NCI-H524 (cell line): ENCODE measurements at places on chromosomes 12 and 14.
A peak's percentile ranks its signal among the peaks of the same experiment; 100 is the strongest.

- DNase-seq = no peak
Observed at GRCh38 chr12:116346222-116346621, 68.7 kb upstream of the MED13L start.

- DNase-seq = no peak
Observed at GRCh38 chr14:90536092-90536491, 139.3 kb downstream of the CALM1 start.

DNA sequence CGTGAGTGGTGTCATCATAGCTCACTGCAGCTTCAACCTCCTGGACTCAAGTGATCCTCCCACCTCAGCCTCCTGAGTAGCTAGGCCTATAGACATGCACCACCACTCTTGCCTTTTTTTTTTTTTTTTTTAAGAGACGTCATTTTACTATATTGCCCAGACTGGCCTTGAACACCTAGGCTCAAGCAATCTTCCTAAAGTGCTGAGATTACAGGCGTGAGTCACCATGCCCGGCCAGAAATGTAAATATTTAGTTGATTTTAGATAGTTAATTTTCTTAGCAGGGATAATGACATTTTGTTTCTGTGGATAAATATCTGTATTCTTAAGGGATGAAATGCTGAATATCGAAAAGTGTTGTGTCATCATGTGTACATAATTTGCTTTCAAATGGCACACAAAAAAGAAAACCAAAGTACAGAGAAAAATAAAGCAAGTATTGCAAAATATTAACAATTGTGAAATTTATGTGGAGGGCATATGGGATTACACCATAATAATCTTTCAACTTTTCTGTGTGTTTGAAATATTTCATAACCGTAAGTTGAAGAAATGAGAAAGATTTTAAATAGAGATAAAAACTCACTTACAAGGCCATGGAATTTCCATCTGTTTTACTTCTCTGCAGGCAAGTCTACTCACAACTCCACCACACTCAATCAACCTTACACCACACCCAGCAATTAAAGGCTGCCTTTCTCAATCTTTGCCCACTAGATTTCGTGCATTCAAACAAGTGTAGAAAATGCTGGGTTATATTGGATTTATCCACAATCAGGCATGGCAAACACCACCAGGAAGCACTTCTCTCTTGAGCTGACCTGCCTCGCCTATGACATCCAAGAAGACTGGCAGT is 93.7 kb downstream of the SPTSSA start:
- no peak for DNase-seq

GRCh38 chr12:132053338-132054330 is 90.5 kb downstream of the DDX51 start:
- DNase-seq = no peak

DNA sequence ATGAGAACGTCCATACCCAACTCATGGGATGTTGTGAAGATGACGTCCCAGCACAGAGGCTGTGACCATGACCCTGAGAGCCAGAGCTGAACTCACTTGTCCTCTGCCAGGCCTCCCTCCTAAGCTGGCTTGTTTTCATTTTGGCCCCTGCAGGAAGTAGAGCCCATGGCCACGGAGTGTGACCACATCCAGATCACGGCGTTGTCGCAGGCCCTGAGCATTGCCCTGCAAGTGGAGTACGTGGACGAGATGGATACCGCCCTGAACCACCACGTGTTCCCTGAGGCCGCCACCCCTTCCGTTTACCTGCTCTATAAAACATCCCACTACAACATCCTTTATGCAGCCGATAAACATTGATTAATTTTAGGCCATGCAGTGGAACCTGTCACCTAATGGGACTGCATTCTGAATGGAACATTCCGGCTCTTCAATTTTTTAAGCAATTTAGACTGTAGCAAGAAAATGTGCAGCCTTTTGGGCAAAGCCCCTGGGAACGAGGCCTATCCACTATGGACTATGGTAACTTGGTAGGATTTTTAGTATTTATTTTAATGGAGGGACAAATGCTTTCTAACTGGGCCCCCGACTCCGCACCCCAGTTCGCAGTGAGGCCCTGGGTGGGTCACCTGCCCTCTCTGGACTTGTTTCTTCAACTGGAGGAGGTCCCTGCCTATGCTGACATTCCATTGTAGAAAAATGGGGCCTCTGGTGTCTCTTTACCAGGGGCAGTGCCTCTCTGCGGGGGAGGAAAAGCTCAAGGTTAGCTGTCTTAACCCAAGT is 19.6 kb downstream of the OTUB2 start:
- no peak for DNase-seq

DNA sequence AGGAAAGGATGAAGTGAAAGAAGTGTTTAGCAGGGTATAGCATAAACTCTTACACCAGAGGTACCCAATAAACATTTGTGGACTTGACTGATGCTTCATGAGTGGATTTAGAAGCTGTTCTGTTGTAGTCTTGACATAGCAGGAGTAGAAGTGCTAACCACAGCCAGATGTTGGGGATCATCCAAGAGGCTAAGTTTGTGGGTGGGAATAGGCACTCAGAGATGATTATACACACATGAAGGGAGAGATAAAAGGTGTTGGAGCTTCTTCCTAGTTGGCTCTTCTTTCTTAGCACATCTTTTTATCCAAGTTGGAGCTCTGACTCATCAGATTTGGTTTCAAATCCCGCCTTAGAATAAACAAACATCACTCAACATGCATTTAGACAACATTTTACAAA is 166.7 kb upstream of the E2F7 start:
- DNase-seq = no peak

DNA sequence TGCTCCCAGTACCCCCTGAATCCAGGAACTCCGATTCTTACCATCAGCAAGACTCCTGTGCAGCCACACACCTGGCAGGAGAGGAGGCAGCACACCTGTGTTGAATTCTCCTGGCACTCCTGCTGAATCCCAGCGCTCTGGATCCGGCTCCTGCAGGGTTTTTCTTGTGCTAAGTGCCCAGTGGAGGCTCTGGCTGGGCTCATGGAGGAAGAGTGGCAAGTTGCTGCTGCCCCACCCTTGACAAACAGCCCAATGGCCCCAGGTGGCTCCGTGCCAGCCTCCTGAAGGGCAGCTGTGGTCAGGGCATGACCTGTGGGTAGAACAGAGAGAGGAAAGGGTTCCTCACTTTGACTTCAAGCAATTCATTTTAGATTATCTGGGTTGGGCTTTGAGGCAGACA is 20.0 kb downstream of the CRACR2A start:
- DNase-seq = no peak

GRCh38 chr12:59472273-59472672 is 123.6 kb upstream of the SLC16A7 start:
- no peak for DNase-seq

GRCh38 chr12:132467511-132467910 is 22.4 kb upstream of the FBRSL1 start:
- DNase-seq = no peak

DNA sequence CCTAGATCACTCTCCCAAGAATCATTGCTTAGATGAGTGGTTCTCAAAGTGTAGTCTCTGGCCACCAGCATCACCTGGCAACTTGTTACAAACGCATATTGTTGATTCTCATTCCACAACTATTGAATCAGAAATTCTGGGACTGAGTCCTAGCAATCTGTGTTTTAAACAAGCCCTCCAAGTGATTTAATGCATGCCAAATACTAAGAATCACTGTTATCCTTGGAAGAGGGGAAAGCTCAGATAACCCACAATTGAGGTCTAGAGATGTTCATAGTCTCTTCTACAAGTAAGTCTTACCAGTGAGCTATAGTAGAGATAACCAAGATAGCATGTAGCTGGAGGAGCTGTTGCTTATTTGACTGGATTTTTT is 666.6 kb downstream of the DIO2 start:
- no peak for DNase-seq

DNA sequence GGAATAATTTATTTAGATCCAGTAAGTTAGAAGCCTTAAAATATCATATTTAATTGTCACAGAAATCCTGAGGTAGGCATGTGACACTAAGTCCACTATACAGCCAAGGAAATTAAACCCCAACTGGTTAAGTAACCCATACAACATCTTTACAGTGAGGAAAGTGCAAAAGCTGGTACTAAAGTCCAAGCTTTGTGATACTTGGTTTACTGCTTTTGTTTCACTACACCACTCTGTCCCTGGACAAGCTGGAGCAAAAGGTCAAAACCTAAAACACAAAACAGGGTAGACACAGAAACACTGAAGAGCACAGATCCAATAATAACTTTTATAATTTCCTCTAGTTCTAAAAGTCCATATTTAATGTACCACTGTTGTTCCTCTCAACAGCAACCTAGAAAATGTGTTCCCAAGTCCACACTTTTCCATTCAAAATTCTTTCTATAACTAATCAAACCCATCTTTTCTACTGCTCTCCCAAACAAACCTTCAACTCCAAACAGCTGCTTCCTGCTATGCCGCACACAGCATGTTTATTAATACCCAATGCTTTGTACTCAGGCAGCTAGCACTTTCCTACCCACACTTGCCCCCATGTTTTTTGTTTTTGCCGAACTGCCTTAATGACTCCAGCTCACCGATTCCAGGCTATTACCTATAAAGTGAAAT is 90.9 kb downstream of the MED13L start:
- DNase-seq = no peak

DNA sequence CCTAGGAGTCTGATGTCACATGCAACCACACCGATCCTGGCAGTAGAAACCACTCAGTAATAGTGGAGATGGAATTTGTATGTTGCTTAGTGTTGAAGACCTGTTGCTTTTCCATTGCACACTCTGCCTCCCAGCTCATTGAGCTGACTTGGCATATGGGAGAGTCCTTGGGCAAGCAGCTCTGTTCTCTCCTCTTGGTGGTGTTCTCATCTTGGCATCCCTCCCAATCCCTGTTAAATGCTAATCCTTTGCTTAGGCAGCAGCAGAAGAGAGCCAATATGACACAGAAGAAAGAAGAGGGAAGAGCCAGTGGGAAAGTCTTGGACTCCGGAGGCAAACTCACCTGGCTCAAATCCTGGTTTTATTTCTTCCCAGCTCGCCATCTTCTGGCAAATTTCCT is 178.0 kb upstream of the CAND1 start:
- DNase-seq = peak; percentile 28

GRCh38 chr14:54483073-54483745 is 5.6 kb downstream of the GMFB start:
- no peak for DNase-seq

- no peak for DNase-seq
Observed at GRCh38 chr14:83924259-83924658, 1605.7 kb upstream of the FLRT2 start.

DNA sequence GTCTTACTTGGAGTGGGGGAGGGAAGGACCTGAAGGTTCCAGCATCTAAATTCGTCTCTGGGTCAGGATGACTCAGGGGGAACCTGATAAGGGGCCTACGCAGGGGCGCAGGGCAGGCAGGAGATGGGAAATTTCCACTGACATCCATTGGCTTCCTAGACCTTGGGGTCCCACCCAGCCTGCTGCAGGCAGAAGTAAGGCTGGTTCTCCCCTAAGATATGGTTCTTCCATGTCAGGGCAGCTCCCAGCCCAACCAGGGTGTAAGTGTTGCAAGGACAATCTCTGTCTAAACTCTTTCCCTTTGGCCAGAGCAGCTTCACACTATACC is 2.1 kb upstream of the NDRG2 start:
- DNase-seq = no peak

GRCh38 chr12:107329569-107330324 is 236.4 kb upstream of the CRY1 start:
- peak; percentile 76 for DNase-seq

DNA sequence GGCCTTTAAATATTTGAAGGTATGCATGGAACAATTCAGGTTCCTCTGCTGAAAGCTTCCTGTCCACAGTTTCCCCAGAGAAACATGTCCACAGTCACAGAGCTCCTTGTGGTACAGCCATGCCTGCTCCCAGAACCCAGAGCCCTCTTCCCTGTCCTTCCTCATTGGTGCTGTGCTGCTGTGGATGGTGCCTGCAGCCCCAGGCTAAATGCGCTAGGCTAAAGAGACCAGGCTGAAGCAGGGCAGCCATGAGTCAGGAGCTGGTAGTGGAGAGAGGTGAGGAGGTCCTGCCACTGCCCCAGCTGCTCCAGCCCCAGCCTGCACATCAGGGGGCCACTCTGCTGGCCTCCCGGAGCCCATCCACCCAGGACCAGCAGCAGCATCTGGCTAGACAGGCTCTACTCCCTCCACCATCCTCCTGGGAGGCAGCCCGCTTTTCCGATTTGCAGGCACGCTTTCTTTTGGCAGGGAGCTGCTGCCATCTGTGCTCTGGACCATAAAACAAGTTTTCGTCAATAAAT is 65.4 kb upstream of the DDX11 start:
- DNase-seq = peak; percentile 79

GRCh38 chr14:34461334-34462131 is 507 bp downstream of the SPTSSA start:
- peak; percentile 78 for DNase-seq

DNA sequence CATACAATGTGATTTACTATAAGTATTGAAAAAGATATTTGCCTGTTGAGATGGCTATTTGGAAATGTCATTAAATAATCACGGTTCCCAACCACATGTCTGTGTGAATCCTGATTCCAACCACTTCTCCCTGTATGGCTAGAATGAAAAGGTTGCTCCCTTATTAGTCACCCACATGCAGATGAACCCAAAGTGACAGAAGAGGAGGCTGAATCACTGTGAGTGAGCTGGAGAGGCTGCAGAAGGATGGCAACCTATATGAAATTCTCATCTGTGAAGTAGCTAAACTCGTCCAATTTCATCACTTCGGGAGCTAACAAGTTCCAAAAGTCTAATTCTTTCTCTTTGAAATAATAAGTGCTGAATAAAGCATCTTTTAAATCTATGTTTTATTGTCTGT is 300.5 kb downstream of the PRKD1 start:
- DNase-seq = no peak

DNA sequence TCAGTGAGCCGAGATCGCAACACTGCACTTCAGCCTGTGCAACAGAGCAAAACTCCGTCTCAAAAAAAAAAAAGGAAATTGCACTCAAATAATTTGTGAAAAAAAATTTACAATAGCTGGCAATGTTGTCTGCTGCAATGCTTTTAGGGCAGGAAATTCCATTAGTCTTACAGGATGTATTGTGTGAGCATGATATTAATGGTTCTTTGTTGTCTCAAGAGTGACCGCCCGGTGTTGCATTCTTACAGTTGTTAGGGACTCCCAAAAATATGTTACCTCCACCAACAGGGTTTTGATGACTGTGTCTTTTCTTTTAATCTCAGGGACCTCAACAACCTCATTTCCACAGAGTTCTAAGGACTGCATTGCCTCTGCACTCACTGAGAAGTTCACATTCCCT is 44.8 kb downstream of the PZP start:
- DNase-seq = no peak

- DNase-seq = no peak
Observed at GRCh38 chr12:93002293-93003054, 73.4 kb upstream of the EEA1 start.

- peak; percentile 38 for DNase-seq
Observed at GRCh38 chr14:71498212-71498611, 434.0 kb upstream of the RGS6 start.

DNA sequence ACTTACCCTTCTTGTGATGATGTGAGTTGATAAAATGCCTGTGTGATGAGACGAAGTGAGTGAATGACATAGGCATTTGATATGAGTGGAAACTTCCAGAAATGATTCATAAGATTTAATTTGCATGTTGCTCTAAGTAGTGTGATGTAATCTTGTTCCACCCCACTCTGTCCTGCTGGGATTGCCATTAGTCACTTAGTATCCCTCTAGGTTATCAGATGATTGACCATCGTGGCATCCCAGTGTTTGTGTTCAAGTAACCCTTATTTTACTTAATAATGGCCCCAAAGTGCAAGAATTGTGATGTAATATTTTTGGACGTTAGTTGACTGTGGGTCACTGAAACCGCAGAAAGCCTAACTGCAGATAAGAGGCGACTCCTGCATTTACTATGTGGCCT is 214.4 kb upstream of the DIO2 start:
- DNase-seq = no peak
